ENCODE measurements at places on chromosomes 3 and 15.

GRCh38 chr3:29311795-29312194 is 30.9 kb downstream of the RBMS3 start:
- no peak for DNase-seq

DNA sequence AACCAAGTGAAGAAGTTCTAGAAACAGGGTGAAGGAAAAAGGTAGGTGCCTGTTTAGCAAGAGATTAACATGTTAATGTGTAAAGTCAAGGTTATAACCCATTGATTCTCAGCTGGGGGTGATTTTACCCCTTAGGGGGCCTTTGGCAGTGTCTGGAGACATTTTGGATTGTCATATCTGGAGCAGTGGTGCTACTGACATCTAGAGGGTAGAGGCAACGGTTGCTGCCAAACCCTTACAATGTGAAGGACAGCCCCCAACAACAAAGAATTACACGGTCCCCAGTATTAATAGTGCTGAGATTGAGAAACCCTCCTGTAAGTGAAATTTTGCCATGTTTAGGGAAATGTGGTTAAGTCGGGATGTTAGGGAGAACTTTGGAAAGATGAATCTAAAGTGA is 74.7 kb downstream of the CRYBG3 start:
- no peak for DNase-seq

GRCh38 chr3:195111319-195111705 is 159.6 kb downstream of the XXYLT1 start:
- no peak for DNase-seq

GRCh38 chr15:75061272-75061671 is 37.9 kb downstream of the PPCDC start:
- no peak for DNase-seq

GRCh38 chr3:16374047-16374934 is 109.3 kb downstream of the OXNAD1 start:
- DNase-seq: no peak

DNA sequence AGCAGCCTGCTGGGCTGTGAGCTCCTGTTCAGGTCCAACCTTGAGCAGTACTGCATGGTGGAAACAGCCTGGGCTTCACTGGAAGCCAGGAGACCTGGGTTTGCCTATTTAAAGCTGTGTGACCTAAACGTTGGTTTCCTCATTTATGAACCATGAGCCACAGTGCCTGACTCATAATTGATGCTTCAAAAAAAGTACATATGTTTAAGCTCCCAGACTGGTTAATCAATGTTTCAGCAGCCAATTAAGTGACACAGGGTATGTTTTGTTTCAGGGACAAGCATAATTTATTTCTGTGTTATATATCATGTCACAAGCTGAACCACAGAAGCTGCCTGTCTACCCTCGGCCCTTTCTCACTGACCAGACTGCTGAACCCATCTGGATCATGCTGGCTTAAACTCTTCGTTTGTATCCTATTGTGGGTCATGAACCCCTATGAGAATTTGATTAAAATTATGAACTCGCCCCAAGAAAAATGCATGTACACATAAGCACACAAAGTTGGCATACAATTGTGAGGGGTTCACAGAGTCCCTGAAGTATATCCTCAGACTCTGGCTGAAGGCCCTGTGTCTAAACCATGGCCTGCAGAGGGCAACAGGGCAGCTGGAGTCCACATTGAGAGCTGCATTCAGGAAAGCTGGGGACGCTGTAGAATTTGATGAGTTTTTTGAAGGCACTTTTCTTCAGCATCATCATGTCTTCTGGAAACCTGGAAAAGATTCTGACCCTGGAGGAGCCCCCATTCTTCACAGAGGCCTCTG is 23.7 kb downstream of the HDC start:
- DNase-seq: no peak

DNA sequence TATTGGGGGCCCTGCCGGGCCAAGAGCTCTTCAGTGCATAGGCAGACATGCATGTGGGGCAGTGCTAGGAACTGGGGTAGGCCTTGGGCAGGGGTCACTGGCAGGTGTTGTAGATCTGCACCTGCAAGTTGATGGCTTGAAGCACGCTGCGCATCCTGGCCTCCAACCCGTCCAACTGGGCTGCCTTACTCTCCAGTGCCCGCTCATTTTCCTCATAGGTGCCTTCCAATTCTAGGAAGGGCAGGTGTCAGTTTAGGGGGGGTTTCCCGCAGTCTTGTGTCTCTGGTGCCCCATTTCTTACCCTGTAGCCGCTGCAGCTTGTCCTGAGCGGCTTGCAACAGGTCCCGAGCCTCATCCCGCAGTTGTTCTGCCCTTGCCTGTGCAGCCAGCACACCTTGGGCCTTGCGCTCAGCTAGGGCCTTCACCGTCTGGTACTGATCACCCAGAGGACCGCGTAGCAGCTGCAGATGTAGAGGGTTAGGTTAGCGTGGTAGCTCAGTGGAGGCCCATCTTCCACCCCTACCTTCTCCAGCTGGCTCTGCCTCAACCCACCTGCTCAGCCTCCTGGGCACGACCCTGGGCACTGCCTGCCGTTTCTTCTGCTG is 611 bp upstream of the USP19 start:
- no peak for DNase-seq

- no peak for DNase-seq
Observed at GRCh38 chr3:52039426-52039825, 16.9 kb downstream of the DUSP7 start.

GRCh38 chr3:57011022-57011421 is 49.4 kb upstream of the SPATA12 start:
- DNase-seq: no peak

GRCh38 chr3:24726423-24726822 is 231.8 kb upstream of the THRB start:
- DNase-seq: no peak

DNA sequence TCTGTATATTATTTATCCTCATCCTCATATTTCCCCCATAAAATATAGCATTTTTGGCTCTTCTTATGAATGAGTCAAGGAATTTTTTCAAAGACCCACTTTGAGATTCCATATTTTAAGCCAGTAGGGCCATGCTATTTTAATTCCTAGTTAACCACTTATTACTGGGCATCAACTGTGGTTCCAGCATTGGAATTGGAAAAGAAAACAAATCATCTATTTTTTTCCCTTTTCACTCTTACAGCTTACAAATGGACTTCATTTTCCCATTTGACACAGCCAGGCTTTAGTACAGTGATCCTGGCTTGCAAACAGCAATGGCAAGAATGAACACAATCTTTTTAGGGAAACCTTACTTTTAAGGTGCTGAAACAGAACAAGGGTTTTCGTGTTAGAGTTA is 19.4 kb upstream of the PLCL2 start:
- no peak for DNase-seq

GRCh38 chr15:28273468-28273867 is 48.5 kb downstream of the HERC2 start:
- no peak for DNase-seq

DNA sequence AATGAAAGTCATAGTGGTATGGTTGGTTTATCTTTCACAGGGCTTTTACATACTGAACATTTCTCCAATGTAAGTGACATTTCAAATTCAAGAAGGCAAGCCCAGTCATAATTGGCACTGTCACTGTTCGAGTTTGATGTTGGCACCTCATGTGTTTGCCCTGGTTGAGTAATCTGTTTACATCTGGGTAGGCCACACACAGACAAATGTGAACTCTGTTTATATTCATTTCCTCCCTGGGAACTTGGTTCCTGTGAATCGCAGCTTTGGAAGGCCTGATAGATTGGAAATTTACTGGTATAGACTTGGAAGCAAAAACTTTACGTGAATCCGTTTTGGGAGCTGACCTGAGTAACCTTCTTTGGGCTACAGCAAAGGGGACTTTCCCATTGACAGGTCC is 395.2 kb upstream of the AZI2 start:
- DNase-seq: no peak

DNA sequence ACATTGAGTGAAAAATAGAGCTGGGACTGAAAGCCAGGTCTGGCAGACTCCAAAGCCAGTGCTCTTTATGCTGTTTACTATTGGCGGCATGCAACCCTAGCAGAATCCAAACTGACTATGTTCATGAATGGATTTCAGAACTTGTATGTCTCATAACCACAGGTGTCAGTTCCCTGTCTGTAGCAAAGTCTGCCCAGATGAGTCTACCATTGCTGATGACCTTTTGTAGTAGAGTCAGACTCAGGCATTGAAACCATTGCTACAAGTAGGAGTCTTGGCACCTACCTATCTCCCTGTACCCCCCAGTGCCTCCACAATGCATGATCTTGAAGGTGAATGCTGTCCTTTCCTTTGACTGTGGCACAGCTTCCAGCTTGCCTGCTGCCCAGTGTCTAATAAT is 157.2 kb upstream of the ROPN1 start:
- no peak for DNase-seq

GRCh38 chr3:183073839-183074238 is 25.5 kb downstream of the MCCC1 start:
- no peak for DNase-seq

DNA sequence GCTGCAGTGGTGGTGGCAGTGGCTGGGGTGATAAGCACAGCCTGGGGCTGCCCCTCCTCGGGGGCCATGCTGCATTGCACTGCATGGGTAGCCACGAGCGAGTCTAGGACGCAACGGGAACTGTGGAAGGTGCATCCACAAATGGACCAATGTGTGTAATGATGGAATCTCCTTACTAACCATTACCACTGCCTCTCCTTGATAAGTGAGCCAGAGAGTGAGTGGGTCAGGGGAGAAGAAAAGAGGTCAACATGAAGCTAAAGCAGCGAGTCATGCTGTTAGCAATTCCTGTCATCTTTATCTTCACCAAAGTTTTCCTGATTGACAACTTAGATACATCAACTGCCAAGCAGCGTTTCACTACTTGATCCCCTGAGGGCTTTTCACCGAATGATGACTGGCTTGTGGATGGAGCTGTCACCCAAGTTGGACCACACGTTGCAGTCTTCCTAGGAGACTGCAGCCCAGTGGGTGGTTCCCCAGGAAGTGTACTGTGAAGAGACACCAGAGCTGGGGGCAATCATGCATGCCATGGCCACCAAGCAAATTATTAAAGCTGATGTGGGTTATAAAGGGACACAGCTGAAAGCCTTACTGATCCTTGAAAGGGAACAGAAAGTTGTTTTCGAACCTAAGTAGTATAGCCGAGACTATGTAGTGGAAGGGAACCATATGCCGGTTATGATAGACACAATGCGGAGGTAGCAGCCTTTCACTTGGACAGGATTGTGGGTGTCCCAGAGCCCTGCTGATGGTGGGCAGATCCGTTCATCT is 20.6 kb downstream of the SAMD7 start:
- no peak for DNase-seq

DNA sequence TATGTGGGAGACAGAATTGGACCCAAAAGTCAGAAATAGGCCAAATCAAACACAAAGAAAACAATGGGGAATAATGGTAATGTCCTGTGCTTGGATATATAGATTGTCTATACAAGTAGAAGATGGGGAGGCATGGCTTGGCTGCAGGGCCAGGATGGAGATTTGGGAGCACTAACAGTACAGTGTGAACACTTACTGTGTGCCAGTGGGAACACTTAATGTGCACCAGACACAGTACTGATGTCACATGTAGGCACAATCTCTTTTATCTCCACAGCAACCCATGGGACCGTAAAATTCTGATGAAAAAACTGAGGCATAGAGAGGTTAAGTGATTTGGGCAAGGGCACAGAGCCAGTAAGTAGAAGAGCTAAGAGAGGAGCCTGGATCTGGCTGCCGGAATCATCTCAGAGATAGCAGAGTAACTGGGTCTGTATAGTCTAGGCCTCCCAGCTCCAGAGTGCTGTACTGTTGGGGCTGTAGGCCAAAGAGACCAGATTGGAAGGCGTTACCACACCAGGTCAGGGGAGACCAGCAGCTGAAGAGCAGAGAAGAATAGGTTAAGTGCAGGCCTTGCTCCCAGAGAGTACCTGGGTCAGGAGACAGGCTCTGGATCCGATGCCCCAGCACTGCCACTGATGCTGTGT is 63.3 kb downstream of the RLBP1 start:
- DNase-seq: no peak

DNA sequence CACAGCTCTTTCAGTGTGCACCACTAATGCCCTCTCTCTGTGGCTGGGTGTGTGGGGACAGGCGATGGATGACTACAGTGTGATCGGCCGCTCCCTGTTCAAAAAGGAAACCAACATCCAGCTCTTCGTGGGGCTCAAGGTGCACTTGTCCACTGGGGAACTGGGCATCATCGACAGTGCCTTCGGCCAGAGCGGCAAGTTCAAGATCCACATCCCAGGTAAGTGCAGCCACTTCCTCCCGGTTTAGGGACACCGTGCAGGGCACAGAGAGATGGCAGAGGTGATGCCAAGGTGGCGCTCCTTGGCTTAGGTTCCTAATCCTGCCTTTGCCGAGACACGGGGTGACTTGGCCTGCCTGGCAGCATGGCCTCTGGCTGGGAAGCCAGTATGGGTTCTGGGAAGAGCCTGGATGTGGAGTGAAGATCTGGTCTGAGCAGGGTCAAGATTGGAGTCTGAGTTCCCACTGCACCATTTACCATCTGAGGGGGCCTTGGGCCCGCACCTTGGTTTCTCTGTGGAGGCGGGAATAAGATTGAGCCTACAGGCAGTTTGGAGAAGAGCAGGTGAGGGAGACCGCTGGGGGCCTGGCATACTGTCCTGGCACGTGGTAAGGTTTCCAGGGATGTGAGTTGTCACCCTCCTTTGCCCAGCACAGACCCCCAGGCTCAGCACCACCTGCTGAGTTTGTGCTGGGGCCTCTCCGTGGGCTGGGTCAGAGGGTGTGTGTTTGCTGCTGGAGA is 108.4 kb downstream of the DNAJB8 start:
- no peak for DNase-seq

DNA sequence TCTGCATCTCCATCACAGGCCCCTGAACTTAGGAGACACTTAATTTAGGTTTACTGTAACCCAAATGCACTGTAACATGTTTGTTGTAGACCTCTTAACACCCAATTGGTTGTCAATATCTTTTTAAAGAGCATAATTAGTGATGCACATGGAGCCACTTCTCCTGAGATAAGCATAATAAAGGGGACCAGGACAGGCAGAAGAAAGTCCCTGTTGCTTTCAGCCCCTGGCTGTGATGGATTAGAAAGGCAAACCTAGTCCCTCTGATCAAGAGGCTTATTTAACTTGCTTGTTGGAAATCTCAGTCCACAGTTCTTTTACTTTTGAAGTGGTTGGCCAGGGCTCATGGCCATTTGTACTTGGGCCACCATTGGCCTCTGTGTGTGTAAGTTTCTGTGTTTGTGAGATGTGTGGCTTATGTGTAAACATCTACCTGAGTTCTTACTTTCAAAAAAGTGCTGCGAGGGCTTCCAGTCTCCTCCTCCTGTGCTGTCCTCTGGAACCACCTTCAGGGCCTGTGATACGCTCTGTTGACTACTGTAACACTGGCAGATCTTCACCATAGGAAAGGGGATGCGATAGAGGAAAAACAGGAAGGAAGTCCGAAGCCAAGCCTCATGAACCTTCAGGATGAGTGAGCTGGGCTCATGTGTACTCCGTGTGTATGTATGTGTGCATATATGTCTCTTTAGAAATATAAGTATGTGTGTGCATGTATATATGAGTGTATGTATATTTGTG is 136.2 kb downstream of the EPHB1 start:
- no peak for DNase-seq
